ENCODE measurements at places on chromosomes 12 and 14. TPM values are rescaled to one million over a fixed set of nuclear protein-coding genes. Genes with fewer than 3 reads are reported as not detected.

DNA sequence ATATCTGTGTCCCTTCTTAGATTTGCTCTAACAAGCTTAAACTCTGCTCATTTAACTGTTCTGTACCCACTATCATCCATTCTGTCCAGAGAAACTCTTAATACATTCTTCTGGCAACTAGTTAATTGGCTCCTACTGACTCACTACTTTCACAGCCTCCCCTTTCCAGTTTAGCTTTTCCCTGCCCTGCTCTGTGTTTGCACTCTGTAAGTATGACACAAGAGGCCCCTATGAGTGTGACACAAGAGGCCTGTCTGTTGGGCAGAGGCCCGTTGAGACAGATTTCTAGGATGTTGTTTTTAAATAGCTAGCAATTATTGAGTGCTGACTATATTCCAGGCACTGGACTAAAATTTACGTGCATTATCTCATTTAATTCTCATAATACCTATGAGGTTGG lies 246.0 kb upstream of the DAAM1 start:
- H3K27me3 ChIP-seq, result no peaks in the 10 kb centered on the region
- DNase-seq, result no peak
- no peak overlapping the region for H3K27ac ChIP-seq
- H3K4me1 ChIP-seq, result peaks cover 2% of the 10 kb centered on the region
- H3K4me3 ChIP-seq, result no peak overlapping the region

The KLRC2 gene
- not detected for total RNA-seq

The FAR2 gene
- total RNA-seq, result 25.3 TPM

GRCh38 chr14:65026526-65026925 lies 39.8 kb downstream of the FNTB start:
- peaks cover 8% of the 10 kb centered on the region for H3K36me3 ChIP-seq
- H3K4me3 ChIP-seq, result no peak overlapping the region
- DNase-seq, result no peak
- H3K4me1 ChIP-seq, result no peaks in the 10 kb centered on the region

The NANOG gene
- total RNA-seq, result 229 TPM

DNA sequence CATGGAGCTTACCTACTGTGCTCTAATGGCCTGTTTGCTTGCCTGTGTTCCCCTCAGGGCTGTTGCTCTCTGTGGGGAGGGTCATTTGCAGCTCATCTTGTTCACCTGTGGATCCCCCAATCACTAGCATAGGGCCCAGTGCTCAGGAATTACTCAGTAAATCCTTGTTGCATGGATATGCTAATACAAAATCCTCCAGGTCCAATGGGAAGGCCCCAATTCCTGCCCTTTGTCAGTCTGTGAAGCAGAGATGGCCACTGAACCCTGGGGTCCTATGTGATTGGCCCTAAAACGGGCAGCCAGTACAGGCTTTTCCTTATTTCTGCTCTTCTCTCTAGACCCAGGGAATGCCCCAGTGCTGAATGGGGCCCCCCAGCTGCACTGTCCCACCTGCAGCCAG lies 44.1 kb downstream of the FOS start:
- no peaks in the 10 kb centered on the region for H3K36me3 ChIP-seq
- no peak overlapping the region for H3K4me3 ChIP-seq
- DNase-seq, result no peak
